Stimulated activated CD8-positive, alpha-beta memory T cell treated with anti-CD3 and anti-CD28 coated beads, Interleukin-4, amount 100 ng/mL, for 1 hour (primary cell): ENCODE measurements at places on chromosomes 16 and 17.

DNA sequence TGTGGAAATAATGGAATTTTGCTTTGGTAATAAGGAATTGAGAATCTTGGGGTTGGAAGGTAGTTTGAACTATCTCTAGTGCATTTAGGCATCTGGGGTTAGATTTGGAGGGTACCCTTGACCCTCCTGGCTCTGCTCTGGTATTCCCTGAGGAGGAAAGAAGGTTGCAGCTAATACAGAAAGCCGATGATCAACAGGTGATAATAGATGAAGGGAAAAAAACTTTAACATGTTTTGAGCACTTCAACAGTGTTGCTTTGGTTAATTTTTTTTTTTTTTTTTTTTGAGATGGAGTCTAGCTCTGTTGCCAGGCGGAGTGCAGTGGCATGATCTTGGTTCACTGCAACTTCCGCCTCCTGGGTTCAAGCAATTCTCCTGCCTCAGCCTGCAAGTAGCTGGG is 4.8 kb downstream of the KAT7 start:
- DNase-seq = no peak

DNA sequence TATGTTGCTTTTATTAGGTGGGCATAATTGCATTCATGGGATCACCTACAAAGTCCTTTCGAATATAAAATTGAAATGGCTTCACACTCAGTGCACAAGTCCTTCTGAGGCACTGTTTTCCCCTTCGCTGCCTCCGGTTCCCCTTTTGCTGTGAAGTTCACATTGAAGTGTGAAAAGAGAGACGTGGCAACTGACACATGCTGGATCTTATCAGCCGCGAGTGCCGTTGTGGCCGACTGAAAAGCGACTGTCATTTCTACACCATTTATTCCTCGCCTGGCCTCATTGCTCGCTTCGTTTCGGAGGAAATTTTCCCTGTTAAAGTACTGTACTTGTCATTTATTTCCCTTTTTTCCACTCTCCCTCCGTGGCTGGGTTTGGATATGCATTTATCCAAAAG is 423.5 kb downstream of the MAF start:
- no peak for DNase-seq

- DNase-seq = no peak
Observed at GRCh38 chr16:50505714-50506542, 42.3 kb upstream of the NKD1 start.

DNA sequence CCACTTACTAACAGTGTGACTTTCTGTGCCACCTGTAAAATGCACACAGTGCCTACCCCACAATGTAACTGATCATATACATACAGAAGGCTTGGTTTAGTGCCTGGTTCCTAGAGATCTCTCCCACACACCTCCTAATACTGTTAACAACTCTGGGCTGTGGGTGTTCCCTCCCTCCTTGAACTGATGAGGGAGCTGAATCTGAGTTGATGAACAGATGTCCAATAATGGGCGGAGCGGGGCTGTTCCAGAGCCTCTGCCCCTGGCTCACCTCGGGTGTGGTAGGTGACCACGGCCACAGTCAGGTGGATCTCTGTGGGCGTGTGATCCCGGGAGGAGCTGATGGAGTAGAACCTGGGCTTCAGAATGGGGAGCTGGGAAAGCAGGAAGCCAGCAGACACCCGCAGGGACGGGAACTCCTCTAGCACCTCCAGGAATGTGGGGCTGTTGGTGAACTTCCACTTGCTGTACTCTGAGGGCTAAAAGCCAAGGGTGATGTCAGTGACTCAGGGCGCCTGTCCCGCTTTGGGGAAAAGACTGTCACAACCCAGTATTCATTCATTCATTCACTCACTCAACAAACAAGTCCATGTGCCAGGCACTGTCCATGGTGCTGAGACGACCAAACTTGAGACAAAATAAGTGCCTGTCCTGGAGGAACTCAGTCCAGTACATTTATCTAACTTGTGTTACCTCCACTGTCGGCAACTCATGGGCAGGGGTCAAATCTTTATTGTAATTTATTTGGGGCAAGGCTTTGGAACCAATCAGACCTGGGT is 37.6 kb downstream of the NOS2 start:
- DNase-seq = no peak

- no peak for DNase-seq
Observed at GRCh38 chr16:25031132-25031440, 15.9 kb upstream of the ARHGAP17 start.

- no peak for DNase-seq
Observed at GRCh38 chr16:1583180-1583579, 28.7 kb downstream of the IFT140 start.

DNA sequence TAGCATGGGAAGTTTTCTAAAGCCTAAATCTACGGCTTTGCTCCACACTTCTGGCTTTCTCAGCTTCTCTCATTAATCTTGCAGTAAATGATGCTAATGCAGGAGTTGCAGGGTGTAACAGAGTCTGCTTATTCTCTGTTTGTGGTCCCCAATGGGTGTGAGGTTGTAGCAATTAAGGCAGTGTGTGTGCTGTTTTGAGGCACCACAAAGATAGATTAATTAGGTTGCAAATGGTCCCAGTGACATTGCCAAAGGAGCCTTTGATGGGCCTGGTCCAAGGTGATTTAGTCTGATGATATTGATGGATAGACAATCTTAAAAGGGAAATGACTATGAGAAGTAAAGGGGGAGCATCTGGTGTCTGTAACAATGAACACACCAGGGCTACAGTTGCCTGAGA is 1313.7 kb upstream of the CDH8 start:
- DNase-seq = no peak

GRCh38 chr17:20089756-20090547 is 80.8 kb downstream of the SPECC1 start:
- DNase-seq = no peak

DNA sequence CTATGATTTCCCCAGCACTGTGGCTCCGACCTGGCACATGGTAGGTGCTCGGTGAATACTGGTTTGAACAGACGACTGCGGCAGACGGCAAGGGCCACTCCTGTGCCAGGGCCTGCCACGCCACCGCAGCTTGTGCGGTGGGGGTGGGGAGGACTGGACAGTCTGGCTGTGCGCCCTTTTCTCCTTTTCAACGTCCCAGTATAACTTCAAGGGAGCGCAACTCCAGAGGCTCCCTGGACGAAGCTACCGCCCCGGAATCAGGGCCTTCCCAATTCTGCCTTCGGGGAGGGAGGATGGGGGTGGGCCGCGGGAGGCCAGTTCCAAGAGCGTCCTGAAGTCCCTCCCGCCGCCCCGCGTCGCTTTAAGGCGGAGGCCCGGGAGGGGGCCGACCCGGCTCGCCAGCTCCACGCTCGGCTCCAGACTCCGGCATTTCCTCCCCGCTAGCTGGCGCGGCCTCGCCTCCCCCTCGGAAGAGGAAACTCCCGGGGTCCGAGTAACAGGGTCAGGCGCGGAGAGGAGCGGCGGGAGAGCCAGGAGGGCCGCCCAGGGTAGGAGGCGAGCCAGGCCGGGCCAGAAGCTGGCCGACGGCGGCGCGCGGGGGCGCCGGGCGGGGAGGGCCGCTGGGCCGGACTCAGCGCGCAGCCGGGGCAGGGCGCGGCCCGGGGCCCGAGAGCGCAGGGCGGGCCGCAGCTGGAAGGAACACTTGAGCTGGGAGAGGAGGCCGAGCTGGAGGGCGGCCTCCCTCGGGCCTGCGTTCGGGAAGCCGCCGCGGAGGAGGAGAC is at the start of gene ITPRIPL2:
TSS of gene ITPRIPL2 (plus strand) at position 388 of the 782 bp plus-strand sequence. CDS start 498 bp downstream, outside the sequence.
- no peak for DNase-seq

DNA sequence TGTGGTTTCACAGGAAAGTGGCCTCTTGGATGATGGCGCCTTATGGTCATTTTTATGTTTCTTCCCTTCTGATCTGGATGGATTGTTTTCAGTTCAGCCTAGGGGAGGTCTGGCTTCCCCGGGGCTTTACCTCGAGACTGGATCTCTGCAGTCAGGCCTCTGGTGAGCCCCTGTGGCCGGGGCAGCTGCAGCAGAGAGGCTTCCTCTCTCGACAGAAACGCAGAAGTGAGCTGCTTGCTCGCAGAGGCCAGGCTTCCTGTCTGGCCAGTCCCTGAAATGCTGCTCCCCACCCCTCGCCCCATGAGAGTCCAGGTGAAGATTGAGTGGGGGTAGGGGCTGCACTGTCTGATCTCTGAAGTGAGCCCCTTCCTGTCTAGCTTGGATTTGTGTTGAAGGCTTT is 44.0 kb downstream of the PLCG2 start:
- no peak for DNase-seq

DNA sequence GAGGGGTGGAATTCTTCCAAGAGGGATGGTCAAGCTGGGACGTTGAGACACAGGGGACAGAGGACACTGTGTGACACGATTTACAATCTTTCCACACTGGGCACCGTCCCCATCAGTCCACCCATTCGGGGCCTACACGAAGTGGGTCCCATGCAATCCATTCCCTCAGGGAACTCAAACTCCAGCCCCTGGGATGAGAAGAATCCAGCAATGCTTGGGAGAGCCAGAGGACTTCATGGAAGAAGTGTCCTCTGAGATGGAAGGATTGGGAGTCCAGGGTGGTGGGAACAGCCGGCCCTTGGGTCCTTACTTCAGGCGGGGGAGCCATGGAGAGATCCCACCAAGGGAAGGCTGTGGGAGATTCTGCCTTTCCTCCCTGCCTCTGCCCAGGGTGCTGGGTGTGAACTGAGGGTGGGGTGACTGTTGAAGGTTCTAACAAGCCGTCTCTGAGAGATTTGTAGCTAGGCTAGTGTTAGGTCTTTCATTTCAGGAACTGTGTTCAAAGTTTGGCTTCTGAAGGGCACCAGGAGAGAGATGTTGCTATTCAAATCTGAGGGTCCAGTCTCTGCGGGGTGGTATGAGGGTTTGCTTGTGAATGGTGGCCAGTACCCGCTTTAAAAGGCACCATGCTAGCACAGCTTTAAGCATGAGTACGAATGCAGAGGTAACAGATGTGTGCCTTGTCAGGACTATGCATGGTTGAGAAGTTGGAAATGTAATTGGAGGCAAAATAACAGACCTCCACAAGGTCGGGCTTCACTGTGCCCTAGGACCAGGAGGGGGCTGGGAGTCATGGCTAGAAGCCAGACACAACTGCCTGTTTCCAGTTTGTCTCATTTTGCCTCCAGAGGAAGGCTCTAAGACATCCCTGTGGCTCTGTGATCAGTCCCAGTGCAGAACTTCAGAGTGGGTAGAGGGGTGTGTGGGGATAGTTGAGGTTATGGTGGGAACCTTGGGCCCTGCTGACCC is 1.9 kb downstream of the ATP1B2 start:
- no peak for DNase-seq

DNA sequence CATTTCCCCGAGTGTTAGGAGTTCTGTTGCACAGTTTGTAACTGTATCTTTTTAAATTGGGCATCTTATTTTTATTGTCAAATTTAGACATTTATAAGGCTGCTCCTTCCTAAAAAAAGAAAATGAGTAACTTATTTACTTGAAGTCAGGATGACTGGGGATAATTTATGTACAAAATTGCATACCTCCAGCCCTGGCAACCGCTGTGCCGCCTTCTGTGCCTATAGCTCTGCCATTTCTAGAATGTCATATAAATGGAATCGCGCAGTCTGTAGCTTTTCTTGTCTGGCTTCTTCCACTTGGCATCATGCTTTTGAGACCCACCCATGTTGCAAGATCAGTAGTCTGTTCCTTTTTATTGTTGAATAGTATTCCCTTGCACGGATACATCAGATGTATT is 29.0 kb upstream of the GAA start:
- no peak for DNase-seq

DNA sequence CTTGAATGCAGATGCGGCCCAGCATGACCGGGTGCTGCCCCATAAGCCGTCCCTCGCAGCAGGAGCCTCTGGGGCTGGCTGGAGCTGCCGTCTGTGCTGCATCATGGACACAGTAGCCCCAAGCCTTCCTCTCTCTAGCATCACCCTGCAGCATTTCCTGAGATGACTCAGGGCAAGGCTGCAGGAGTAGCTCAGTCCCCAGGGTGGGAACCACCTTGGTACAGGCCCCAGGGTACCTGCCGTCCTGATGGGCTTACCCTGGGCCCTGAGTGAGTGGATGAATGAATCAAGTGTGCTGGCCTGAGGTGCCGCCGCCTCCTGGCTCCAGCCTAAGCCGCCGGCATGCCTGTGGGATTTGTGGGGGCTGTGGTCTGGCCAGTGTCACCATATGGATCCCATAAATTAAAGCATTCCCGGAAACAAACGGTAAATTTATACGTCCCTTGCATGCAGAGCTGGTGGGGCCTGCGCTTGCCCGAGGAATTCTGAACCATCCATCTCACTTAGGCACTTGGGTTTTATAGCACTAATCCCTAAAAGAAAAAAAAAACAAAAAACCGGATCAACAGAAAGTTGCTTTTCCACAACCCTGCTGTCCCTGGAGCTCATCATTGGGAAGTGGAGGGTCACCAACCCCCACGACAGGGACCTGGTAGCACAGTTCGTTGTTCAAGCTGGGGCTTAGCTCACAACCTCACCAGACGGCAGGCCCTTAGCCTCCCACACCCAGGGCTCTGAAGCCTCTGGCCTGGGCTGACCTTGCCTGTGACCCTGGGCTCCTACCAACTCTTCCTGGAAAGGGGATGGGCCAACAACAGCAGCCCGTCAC is 242.6 kb upstream of the CIBAR2 start:
- DNase-seq = no peak

DNA sequence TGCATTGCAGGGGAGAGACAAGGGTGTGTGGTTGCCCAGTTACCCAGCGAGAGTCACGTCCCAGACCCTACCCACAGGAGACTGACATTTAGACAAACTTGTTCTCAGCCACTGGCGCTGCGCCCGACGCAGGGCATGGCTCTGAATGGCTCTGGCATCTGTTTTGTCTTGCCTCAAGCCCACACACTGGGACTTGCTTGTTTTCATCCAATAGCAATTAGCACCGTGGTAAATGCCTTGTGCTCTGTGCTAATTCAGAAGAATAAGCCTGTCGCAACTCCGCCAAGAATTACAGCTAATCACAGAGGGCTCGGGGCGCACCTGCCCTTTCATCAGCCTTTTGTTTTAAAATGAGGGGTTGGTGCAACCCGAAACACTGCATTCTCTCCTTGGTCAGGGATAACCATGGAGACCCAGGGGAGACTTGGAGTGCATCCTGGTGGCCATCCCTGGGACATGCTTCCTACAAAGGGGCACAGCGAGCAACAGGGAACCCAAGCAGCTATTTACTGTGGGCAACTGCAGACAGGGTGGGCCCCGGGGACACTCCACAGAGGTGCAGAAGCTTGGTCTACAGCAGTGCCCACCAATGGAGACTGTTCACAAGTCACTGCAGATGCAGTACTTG is 220.6 kb upstream of the ZFHX3 start:
- no peak for DNase-seq

- DNase-seq = no peak
Observed at GRCh38 chr17:39923836-39924690, 3.3 kb downstream of the ORMDL3 start.

DNA sequence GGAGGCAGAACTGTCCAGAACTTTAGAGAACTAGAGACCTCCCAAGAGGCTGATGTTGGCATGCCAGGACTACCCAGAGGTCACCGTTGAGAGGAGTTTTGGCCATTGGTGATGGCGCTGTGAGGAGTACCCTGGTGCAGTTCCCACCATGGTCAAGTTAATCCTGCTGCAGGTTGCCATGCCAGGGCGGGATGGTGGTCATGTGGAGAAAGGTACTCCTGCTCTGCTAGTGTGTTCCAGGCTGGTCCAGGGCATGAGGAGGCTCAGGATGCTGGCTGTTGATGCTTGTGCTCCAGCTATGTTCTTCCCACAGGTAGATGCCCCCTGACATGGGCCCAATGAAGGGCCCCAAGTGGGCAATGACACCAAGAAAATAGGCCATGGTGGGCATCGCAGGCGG is 4.1 kb upstream of the PHF12 start:
- no peak for DNase-seq
